ENCODE measurements at places on chromosomes 6 and 20.

DNA sequence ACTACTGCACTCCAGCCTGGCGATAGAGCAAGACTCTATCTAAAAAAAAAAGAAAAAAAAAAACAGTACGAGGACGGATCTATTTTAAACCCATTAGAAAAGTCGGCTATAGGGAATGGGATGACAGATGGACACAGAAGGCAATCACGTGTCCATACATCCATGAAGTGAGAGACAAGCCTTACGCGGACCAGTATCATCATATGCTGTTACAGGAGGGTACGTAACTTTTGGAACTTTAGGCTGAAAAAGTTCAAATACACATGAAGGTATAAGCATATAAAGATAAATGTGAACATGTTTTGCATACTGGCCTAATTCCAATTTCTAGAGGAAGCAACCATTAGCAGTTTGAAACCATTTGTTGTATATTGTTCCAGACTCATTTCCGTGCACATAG, 109.8 kb upstream of the EXOC2 start:
- DNase-seq: no peak

GRCh38 chr6:154526996-154527395, 16.5 kb upstream of the CNKSR3 start:
- no peak for DNase-seq

DNA sequence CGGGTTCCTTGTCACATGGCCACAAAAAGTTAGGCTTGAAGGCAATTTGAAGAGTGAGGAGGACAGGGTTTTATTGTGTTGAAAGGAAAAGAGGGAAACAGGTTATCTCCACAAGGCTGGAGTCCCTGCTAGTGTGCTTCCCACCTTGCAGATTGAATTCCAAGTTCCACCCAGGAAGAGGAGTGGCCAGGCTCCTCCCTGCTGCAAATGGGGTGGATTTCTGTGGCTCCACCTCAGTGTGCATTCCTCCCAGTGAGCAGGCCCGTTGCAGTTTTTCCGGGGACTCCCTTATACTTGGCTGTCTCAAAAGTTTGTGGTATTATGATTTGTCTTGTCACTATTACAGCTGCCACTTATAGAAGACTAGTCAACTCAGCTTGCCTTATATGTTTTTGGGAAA, 281.8 kb upstream of the PLCB4 start:
- no peak for DNase-seq

GRCh38 chr6:146434732-146435390, 108.8 kb upstream of the RAB32 start:
- DNase-seq: no peak

DNA sequence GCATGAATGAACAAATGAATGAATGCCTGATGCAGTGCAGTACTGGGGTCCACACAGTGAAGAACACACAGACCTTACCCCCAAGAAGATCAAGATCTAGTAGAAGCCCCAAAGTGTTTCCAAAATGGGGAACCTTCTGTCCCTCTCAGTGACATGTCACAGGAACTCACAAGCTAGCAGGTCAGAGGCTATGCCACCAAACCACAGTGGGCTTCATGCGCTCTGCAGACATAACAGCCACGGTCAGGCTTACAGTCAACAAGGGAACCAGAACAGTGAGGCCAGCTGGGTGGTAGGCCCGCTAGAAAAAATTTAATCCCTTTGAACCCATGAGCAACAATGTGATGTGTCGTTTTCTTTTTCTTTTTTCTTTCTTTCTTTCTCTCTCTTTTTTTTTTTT, 20.2 kb upstream of the ARFGEF2 start:
- no peak for DNase-seq

GRCh38 chr6:82651845-82652335, 288.3 kb downstream of the TPBG start:
- DNase-seq: no peak

DNA sequence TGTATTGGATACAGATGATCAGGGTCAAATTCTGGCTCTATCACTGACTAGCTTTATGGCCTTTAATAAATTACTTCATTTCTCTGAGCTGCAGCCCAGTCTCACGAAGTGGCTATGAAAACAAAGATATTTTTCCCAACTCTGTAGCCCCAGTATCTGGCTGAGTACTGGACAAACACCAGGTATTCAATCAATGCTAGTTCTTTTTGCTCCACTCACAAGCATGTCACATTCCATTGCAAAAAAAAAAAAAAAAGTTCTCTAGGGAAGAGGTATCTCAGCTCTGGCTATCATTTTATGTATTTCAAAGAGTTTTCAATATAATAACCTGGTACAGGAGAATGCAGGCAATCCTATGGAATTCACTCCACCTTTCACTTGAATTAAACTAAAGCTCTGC, 3.1 kb downstream of the CHD6 start:
- no peak for DNase-seq

- no peak for DNase-seq
Observed at GRCh38 chr6:3893487-3893886, 44.3 kb downstream of the FAM50B start.

- no peak for DNase-seq
Observed at GRCh38 chr6:32462609-32463008, 22.9 kb downstream of the HLA-DRA start.

GRCh38 chr6:99219788-99220187, 129.7 kb downstream of the FAXC start:
- DNase-seq: no peak

DNA sequence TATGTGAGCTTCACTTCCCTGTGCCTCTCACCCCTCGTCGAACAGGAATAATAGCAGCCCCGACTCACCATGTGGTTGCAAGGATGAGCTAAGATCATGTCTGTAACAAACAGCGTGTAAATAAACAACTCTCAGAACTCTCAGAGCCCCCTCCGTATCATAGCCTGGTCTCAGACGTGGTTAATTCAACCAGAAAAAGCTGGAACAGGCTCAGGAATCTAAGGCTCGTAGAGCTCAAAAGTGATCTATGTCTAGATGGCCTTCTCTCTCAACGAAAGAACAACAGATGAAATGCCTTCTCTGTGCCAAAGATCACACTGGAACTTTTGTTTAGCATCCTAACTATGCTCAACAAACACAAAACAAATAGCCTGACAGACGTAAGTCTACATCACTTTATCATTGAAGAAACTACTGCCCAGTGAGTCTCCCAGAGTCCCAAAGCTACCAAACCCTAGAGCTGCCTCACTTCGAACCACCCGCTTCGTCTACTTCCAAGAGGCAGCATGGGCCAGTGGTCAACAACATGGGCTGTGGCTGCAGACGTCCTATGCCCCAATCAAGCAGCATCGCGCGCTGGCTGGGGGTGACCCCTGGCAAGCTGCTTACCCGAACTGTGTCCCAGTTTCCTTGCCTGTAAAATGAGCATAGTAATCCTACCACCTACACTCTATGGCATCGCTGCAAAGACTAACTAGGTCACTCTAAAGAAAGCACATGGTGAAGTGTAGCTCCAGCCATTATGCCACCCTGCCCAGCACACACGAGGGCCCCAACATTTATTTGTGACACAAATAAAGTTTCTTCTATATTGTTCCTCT, 35.1 kb downstream of the NFATC2 start:
- peak; percentile 72 for DNase-seq

DNA sequence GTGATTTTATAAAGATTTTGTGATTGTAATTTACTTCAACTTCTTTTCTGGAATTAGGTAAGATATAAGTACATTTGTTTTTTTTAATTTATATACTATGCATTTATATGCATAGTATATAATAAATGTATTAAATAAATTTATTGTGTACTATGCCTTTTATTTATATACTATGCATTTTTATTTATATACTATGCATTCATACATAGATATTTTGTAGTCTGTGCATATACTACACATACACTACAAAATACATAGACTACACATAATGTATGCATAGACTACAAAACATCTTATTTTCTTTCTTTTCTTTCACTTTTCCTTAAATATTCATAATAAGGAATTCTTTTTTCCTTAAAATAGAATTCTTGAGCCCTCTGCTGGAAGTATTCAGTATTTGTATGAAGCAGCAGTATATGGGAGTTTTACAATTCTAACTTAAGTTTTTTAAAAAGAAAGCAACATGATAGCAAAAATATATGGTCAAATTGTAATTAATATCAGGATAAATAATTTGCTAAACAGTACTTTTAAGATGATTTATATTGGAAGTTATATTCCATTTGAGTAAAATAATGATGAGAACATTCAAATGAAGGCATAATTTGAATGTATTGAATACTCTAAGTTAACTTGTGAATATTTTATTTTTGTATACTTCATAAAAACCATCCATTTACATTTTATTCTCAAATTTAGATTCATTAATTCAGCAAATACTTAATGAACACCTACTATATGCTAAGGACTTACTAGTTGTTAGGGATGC, 129.3 kb downstream of the KLHL32 start:
- no peak for DNase-seq

DNA sequence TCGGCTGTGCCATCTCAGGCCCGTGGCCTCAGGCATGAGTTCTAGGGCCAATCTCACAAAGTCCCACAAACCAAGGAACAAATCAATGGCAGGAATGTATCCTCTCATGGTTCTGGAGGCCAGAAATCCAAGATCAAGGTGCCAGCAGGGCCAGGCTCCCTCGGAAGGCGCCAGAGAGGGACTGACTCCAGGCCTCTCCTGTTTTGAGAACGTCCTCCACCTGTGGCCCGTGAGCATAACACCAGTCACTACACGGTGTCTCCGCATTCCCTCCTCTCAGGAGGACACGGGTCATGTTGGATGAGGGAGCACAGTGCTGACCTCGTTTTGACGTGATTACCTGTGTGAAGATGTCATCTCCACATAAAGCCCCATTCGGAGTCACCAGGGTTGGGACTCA, 45.0 kb upstream of the SMOC2 start:
- no peak for DNase-seq

DNA sequence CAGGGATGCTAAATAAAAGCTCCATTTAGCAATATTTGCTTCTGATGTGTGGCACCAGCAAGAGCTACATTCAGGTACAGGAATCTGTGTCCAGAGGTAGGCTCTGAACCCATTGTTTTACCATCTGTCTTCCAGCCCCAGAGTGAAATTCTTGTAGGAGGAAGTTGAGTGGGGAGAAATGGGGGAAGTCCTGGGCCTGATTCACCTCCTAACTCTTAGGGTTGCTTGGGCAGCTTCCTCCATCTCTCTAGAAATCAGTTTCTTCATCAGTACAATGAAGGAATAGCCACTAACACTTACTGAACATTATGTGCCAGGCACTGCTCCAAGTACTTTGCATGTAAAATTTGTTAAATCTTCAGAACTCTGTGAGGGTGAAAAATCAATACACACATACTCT, 35.1 kb upstream of the TSPYL1 start:
- no peak for DNase-seq

DNA sequence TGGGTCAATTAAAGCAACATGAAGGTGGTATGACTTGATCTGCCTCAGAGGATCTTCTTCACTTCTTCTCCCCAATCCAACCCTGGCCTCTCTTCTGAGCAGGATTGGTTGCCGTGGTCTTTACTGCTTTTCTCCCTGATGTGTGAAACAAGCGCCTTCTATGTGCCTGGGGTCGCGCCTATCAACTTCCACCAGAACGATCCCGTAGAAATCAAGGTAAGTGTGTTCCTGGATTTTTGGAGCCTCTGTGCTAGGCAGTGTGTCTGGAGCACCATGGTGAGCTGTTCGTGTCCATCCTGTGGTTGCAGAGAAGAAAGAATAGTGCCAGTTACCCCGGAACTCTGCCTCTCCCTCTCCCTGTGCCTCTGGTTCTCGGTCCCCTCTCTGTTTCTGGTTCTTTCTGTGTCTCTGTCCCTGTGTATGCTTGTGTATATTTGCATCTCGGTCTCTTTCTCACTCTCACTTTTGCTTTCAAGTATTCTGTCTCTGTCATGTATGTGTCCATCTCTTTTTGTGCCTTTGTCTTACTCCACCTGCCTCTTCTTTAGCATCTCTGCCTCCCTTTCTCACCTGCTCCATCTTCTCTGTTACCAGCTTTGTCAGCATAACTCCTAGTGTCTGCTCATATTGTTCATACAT, 23.5 kb downstream of the TM9SF4 start:
- no peak for DNase-seq

- DNase-seq: no peak
Observed at GRCh38 chr6:64815718-64816117, 891.3 kb downstream of the EYS start.

GRCh38 chr6:22804620-22805261, 235.4 kb downstream of the HDGFL1 start:
- no peak for DNase-seq

- no peak for DNase-seq
Observed at GRCh38 chr20:58566981-58567380, 51.8 kb upstream of the APCDD1L start.

DNA sequence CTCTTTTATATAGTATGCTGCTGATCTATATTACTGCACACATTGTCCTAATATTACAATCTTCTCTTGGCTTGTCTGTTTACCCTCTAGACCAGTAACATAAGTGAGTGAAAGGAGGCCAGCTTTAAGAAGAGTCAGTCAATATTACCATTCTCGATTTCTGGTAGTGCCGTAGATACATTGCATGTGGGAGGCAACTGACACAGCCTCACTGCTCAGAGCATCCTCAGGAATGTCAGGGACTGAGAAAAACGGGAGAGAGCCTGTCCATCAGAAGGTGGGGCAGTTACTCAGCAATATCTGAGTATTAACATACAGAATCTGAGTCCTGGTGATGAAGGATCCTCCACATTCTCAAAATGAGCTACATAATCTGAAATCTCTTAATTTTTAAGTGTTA, 259.9 kb downstream of the GJA1 start:
- DNase-seq: peak; percentile 26

GRCh38 chr6:11197175-11197536, 35.3 kb downstream of the NEDD9 start:
- peak; percentile 82 for DNase-seq

GRCh38 chr6:109488001-109488400, 5.0 kb upstream of the ZBTB24 start:
- DNase-seq: no peak

DNA sequence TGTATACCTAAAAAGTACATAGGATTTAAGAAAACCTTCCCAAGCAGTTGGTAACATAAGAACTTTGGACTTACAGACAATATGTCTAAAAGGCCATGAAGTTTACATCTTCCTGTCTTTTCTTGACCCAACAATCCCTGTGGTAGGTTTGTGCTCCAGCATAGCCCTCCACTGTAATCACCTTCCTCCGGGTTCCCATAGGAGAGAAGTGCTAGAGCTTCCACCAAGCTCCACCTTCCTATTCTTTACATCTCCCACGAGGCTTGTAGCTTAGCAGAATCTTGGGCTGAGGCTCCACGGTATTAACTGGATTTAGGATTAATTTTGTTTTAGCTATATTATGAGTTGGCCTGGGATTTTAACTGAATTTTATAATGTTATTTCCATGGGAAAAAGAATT, 23.3 kb downstream of the ADGRG6 start:
- no peak for DNase-seq

GRCh38 chr6:66605971-66606370, 898.9 kb upstream of the EYS start:
- no peak for DNase-seq

All from brain microvascular endothelial cell (primary cell).